ENCODE measurements at places on chromosomes 4 and X.

GRCh38 chr4:145324161-145324560 lies 143.8 kb upstream of the OTUD4 start:
- no peak for DNase-seq

GRCh38 chr4:89837385-89837992 lies 528 bp upstream of the SNCA start:
- DNase-seq = peak; percentile 75

DNA sequence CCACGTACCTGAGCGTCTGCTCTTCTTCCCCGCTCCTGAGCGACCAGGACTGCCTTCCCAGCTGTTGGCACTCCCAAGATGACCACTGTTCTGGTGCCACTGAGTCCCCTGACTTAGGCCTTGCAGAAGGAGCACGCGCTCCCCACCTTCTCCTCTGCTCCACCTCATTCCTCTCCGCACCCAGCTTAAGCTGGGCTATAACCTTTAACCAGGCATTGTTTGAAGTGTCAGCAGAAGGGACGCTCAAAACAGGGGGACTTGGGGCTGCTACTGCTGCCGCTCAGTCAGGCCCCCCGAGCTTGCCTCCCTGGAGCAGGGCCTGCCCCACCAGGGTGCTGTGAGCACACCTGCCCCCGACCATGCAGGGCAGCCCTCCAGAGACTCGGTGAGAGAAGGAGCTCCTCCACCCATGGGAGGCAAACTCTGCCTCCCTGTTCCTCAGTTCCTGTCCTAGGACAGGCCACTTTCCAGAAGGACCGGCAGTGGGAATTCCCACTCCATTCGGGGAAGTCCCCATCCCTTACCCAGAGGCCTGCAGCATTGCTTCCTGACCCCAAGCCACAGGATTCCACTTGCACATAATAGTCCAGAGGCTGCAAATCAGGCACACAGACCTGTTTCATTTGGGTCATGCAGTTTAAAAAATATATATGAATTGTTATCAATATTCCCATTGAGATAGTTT lies 99.7 kb upstream of the ENPP6 start:
- DNase-seq = no peak

GRCh38 chr4:122797405-122798094 lies 29.1 kb upstream of the FGF2 start:
- DNase-seq = no peak

- no peak for DNase-seq
These were observed 51.6 kb upstream of the NHS start for GRCh38 chrX:17323397-17323796.

DNA sequence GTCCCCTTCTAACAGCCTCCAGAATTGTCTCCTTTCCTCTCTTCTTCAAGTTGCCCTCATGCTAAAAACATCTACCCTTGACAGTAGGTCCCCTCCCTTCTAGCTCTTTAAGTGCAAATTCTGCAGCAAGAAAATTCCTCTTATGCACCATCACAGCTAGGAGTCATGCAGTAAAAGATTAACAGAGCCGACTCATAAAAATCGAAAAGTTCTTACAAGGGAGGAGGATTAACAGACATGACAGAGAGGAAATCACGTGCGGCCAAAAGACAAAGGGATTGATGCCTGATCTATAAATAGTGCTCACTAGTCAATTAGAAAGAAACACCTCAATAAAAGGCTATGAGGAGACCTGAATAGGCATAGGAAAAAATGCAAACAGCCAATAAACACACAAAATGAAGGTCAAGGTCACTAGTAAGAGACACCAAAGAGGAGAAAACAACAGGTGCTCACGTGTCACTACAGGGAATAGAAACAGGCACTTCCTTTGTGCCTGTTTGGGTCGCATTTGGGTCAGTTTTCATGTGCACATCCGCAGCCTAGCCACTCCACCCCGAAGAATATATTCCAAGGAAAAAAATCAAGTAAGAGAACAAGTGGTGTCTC lies 3.4 kb downstream of the RNF212 start:
- DNase-seq = no peak

- DNase-seq = no peak
These were observed 45.6 kb upstream of the GRIA3 start for GRCh38 chrX:123138473-123138872.

DNA sequence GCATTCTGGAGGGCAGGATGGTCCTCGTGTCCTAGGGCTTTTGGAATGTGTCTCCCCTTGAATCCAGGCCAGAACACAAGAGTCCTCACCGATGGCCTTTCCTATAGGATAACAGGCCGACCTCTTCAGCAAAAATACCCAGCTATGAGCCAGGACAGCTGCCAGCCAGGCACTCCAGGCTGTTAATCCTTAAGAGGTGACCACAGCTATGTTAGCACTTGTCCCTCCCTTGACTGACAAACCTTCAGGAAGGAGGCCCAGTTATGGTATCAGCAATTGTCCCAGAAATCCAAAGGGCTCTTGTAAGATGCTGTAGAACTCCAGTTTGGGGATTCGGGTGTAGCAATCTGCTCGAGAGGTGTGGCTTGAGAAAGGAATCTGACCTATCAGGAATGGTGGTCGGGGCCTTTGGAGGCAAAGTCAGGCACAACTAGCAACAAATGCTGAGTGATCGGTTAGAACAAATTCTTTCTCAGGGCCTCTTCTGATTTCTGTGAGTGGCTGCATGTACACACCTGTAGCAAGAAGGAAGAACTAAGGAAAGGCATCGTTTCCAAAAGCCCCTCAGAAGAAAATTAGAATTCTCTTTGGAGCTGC lies 54.6 kb downstream of the PTCHD1 start:
- no peak for DNase-seq

DNA sequence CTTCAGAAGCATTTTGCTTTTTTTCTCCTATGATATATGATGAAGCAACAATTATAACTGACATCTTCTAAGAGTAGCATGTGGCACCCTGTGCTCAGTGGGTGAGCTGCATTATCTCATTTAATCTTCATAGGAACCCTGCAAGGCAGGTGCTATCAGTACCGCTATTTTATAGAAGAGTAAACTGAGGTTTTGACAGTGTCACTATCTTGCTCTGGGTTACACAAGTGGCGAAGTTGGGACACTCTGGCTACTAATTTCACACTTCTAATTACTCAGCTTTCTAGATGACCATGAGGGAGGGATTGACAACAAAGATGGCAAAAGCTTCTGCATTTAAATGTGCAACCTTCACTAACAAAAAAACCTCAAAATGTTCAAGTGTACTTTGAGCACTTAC lies 76.9 kb upstream of the CAMK2D start:
- no peak for DNase-seq

- DNase-seq = no peak
These were observed 112.6 kb downstream of the PHKA2 start for GRCh38 chrX:18871161-18871890.

- DNase-seq = peak; percentile 53
These were observed 886 bp upstream of the NDST3 start for GRCh38 chr4:118033148-118034052.

DNA sequence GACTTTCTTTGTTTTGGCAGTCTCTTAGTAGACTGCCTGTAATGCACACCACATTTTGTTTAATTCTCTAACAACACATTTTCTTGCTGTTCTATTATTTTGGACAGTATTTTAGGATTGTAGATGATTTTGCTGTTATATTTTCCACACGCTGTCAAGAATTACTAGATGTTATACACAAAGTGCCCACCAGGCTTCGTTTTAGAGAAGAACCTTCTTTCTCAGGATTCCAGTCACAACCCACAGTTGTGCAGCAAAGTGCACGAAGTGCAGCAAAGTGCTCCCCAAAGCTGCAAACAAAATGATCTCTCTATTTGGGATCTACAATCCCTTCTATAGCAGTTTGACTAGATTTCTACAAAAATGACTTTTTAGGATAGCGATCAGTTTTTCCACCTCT lies 2.4 kb downstream of the ZNF141 start:
- no peak for DNase-seq

GRCh38 chr4:75514949-75515612 lies 808 bp downstream of the THAP6 start:
- DNase-seq = no peak

- no peak for DNase-seq
These were observed 39.1 kb downstream of the FUNDC1 start for GRCh38 chrX:44503560-44503959.

- no peak for DNase-seq
These were observed 244.3 kb downstream of the GPAT3 start for GRCh38 chr4:83780053-83780733.

DNA sequence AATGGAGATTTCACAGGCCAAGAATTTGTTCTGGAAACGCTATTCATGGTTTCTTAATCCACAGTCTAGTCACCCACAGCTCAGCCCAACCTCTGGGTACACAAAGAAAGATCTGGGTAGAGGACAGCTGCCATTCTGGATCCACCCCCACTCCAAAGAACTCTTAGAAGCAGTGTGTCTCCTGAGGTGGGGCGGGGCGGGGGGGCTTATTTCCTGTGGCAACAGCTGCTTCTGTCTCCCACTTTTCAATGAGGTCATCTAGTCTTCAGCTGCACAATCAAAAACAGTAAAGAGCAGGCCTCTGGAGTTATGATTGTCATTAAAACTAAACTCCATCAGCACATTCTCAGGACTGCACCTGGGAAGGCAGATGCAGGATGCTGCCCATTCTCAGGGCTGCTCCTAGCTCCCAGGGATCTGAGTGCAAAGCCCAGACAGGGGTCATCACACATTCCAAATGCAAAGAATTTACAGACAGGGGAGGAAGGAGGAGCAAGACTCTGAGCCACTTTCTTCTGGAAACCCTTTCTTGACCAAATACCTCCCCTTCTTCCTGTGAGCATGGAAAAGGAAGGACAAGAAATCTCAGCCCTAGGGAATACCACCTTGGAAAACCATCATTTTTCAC lies 207.3 kb downstream of the HS6ST2 start:
- DNase-seq = no peak

- DNase-seq = peak; percentile 5
These were observed 34.0 kb upstream of the GYPA start for GRCh38 chr4:144174401-144175067.

DNA sequence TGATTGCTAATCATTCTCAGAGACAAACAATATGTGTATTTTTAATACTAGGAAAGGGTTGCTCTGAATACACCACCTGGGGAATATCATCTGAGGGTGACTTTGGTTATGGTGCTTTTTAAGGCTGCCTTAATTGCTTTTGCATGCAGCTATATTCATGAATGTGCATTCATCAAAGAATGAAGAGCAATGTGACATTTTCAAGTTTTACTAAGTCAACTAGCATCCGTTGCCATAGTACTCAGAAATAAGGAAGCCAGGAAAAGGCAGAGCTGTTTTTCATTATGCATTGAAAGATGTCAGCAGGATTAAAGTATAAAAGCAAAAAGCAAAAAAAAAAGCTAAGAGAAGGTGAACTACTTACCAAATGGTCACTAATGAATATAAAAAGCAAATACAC lies 67.4 kb upstream of the PCDH18 start:
- DNase-seq = no peak
